ENCODE measurements at places on chromosomes 2 and 18. TPM values are rescaled to one million over a fixed set of nuclear protein-coding genes. Genes with fewer than 3 reads are reported as not detected.
A peak's percentile ranks its signal among the peaks of the same experiment; 100 is the strongest.

DNA sequence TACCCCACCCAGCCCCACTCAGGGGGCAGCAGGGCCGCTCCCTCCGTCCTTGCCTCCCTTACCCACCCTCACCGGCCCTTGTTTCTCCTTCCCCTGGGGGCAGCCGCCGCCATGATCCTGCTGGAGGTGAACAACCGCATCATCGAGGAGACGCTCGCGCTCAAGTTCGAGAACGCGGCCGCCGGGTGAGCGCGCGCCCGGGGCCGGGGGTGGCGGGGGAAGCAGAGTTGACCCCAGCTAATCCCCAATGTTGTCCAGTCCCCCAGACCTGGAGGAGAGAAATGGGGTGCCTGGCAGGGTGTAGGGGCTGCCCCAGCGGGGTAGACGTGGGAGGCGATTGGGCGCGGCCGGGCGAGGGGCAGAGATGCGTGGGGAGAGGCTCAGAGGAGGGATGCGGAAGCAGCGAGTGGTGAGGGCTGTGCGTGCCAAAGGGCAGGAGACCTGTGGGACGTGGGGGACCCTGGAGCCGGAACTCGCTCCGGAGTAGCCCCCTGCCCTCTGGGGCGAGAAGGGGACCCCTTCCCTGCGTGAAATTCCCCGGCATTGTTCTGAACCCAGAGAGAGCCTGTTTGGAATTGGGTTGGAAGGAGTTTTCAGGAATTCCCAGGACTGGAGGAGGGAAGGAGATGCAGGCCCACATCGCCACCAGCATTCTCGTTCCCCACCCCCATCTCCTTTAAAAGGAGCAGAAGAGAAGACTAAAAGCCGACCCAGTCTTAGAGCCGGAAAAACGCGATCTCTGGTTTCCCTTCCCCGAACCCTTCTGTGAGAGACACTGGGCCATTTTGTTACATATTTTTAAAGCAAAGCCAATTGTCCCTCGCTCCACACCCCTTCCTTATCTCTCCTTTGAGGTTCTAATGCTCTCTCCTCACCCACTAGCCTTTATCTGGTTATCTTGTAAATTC is 625 bp downstream of the ARPC2 start:
- DNase-seq = peak; percentile 80

DNA sequence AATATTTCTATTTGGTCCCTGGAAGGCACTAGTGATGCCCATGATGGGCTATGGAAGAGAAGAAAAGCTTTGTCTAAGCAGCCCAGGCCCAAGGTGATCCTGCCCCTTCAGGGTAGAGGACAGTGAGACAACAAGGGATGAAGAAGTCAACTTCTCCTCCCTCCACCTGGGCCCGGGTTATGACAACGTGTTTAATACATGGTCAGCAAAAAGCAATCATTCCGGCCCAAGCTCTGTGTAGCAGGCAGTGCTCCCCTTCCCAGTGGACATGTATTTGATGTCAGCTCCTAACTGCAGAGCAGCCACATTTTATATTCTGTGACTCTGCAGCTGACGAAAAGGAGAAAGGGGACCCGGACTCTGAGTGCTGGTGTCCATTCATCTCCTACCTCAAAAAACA is 67.2 kb upstream of the MFF start:
- no peak for DNase-seq

GRCh38 chr18:61554946-61555361 is 221.7 kb downstream of the CDH20 start:
- no peak for DNase-seq

DNA sequence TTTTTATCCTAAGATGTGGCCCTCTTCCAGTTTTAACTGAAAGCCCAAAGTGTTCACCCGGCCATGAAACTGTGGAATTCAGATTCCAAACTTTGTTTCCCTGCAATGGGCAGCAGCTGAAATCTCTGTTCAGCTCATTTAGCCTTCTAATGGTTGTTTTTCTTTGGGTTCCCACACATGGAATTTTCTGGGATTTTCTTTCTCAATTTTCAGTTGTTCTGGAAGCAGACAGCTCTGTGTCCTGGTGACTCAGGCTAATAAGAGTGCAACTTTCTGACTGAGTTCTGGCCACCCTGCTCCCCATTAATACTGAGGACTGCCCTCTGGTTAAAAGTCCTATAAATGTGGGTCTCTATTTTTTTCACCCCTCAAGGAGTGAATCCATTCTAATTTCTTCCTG is 78.5 kb downstream of the PMS1 start:
- DNase-seq = no peak

GRCh38 chr2:20104900-20105545 is 53.6 kb upstream of the LAPTM4A start:
- DNase-seq = no peak

- peak; percentile 63 for DNase-seq
Observed at GRCh38 chr2:181677912-181678586, 2.3 kb downstream of the NEUROD1 start.

DNA sequence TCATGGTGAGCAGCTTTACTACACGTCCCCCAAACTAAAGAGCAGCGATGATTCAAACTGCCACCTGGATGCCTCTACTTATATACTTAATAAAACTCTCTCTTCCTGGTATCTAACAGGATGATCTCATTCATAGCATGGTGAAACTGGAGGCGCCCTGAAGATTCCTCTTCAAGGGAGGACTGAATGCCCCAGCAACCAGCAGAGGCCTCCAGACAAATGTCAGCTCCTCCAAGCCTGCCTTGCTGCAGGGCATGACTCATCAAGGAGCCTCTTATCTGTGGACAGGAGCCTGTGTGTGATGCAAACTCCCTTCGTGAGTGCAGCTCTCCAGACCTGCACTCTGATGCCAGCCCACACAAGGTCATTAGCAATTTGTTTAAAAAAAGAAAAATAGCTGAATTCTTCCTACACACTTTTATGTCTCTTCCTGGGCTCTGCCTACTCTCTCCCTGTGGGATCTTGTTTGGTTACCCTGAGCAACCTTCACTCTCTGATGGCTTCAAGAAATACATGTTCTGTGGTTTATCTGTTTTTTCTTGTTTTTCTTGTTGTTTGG is 30.2 kb downstream of the LONRF2 start:
- no peak for DNase-seq

DNA sequence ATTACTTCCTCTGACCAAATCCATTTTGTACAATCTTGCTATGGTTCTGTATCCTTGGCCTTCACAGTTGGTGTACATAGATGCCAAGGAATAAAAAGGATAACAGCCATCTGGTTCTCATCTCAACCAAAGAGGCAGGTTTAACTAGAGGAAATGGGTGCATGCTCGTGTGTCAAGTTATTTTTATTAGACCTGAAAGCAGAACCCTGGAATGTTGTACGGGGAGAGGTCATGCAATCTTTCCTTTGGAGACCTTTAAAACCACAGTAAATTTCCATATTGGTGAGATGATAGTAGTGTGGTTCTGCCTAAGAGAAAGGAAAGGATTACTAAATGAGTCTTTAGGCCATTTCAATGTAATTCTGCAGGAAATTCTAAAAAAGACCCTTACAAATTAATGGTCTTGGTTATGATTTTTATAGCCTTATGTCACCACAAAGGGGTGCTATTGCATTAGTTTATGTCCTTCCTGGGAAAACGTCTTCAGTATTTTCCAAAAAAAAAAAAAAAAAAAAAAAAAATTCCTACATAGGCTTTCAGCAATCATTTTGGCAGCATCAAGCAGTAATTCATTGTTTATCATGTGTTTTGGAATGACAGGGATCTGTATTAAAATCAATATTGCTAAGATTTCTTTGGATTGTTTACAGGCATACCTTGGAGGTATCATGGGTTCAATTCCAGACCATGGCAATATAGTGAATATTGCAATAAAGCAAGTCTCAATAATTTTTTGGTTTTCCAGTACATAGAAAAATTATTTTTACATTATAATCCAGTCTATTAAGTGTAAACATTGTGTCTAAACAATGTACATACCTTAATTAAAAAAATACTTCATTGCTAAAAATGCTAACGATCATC is 270.8 kb downstream of the NYAP2 start:
- no peak for DNase-seq

- no peak for DNase-seq
Observed at GRCh38 chr2:55751966-55752365, 58.3 kb upstream of the PNPT1 start.

- no peak for DNase-seq
Observed at GRCh38 chr18:49207361-49207760, 253.1 kb downstream of the DYM start.

DNA sequence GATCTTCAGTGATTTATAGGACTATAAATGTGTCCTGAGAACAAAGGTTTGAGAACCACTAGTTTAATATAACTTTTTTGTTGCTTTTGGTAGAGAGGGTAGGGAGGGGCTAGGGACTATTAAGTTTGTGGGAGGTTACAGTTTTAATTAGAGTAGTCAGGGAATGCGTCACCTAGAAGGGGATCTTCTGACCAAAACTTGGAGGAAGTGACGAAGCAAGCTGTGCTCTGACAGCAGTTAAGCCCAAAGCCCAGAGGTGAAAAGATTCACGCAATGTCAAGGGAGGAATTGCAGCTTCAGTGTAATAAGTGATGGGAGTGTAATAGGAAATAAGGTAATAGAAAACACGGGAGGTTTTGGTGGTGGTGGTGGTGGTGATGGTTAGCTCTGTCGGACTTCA is 8.1 kb downstream of the TDRD15 start:
- DNase-seq = no peak

GRCh38 chr2:23400703-23401102 is 15.7 kb downstream of the KLHL29 start:
- no peak for DNase-seq

DNA sequence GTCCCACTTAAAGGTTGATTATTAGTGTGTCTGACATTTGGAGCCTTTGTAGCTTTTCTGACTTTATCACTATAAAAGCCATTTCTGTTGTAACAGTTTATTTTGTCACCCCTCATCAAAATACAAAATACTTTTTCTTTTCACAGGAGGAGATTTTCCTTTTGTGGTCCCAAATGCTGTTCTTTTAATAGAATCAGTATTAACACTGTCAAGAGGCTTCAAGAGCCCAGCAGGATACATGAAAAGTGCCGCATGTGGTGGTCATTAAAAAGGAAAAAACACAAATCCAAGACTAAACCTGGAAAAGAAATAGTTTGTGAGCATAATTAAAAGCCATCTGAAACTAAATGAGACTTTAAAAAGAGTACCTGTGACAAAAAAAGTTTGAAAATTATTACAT is 515.7 kb downstream of the DCDC2C start:
- no peak for DNase-seq

DNA sequence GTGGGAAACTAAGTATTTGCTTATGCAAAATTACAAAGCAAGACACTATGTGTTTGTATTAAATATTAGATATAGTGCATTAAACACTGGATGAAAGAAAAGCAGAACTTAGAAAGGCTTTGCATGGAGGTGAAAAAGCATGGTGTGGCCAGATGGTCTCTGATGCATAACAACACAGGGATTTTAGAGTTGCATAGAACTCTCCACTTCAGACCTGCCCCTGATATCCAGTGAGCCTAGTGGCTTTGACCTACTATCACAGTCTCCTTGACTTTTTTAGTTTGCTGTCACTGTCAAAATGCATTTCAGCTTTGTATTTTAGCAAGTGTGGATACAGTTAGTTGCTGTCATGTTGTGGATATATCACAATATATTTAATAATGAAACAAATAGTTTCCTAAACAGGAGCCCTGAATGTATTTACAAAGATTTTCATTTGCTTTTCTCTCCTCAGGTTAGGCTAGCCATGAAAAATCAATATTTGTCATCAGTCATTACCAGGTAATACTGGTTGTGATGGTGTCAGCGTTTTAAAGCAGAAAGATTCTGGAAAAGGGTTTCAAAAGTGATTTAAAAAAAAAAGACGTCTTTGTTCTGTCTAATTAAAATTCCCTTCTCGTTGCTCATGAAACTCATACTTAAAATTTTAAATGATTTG is 5.2 kb downstream of the CSRNP3 start:
- no peak for DNase-seq

- no peak for DNase-seq
Observed at GRCh38 chr2:40240070-40240469, 211.8 kb downstream of the SLC8A1 start.

DNA sequence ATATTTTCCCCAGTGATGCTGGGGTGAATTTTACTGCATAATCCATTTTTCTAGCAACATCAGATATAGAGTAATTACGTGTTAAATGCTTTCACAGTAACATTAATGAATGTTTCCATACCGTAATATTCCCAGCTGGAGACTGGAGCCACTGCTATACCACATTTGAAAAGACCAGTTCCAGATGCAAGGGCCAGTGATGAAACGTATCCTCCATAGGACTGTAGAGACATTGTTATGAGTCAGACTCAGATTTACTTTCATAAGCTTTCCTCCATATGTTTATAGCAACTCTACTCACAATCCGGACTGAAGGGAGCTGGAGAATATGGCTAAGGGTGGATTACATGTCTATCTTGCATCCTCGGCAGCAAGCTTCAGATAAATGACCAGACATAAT is 22.7 kb upstream of the GCG start:
- DNase-seq = no peak

GRCh38 chr2:168698969-168699368 is 103.5 kb upstream of the NOSTRIN start:
- no peak for DNase-seq

GRCh38 chr2:240374085-240374907 is 61.2 kb upstream of the GPC1 start:
- DNase-seq = no peak

- no peak for DNase-seq
Observed at GRCh38 chr2:7379799-7380198, 462.6 kb downstream of the RNF144A start.

DNA sequence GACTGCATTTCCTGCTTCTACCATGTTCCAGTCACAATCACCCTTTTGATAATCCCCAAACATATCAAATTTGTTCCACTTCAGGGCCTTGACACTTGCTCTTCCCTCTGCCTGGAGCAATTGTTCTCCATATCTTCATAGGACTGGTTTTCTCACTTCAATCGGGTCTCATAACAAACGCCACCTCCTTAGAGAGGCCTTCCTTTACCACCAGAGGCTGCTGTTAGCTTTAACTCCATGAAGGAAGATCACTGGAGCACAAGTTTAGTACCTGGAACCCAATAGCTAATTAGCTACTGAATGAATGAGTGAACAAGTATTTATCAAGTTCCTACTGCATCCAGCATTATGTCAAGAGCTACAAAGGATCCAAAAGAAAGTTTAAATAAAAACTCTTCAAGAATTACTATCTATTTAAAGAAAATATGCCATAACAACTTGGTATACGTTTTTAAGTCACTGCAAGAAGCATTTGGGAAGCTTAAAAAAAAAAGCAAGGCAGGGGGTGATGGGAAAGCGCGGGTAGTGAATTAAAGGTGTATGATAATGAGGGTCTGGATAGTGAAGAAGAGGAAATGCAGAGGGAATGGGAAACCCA is 58.8 kb downstream of the BAZ2B start:
- DNase-seq = peak; percentile 4

Gene GATA6
- not detected for total RNA-seq

Gene GNAL
- 0.12 TPM for total RNA-seq

Gene HOXD10
- total RNA-seq = not detected

Gene TLX2
- total RNA-seq = not detected

Gene ST6GAL2
- total RNA-seq = not detected

Gene CTNNA2
- total RNA-seq = not detected
